ENCODE measurements at places on chromosomes 5 and 9.

GRCh38 chr9:129237803-129238202, 59.7 kb upstream of the IER5L start:
- no peak for DNase-seq

- DNase-seq = no peak
Measured at GRCh38 chr9:90801241-90801972, at the start of gene SYK. Gene SYK, plus strand, starts transcription at chr9:90801819. Its CDS starts 42,080 bp downstream, at chr9:90843899.

GRCh38 chr5:113269023-113269997, 165.5 kb downstream of the TSSK1B start:
- DNase-seq = no peak

DNA sequence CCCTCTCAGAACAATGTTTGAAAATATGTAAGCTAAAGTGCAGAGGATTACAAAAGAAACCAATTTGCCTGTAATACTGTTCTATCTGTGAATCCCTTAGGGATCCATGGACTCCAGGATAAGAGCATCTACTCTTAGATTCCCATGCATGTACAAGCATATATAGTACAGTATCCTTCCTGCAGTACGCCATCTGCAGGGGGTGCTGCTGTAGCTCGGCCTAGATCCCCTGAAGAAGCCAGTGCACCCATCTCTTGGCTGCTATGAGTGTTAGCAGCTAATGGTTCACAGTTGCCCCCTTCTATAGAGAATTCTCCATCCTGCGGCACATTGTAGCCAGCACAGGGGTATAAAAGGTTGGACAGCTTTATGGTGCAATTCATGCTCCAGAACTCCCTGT, 61.8 kb upstream of the SLC30A5 start:
- no peak for DNase-seq

Data from stimulated activated CD4-positive, alpha-beta T cell treated with anti-CD3 and anti-CD28 coated beads, Interleukin-2, amount 100 ng/mL, for 4 hours (primary cell).